ENCODE measurements at places on chromosomes 7 and 10.

GRCh38 chr10:129078346-129078745 is 388.7 kb upstream of the MGMT start:
- DNase-seq, result no peak

DNA sequence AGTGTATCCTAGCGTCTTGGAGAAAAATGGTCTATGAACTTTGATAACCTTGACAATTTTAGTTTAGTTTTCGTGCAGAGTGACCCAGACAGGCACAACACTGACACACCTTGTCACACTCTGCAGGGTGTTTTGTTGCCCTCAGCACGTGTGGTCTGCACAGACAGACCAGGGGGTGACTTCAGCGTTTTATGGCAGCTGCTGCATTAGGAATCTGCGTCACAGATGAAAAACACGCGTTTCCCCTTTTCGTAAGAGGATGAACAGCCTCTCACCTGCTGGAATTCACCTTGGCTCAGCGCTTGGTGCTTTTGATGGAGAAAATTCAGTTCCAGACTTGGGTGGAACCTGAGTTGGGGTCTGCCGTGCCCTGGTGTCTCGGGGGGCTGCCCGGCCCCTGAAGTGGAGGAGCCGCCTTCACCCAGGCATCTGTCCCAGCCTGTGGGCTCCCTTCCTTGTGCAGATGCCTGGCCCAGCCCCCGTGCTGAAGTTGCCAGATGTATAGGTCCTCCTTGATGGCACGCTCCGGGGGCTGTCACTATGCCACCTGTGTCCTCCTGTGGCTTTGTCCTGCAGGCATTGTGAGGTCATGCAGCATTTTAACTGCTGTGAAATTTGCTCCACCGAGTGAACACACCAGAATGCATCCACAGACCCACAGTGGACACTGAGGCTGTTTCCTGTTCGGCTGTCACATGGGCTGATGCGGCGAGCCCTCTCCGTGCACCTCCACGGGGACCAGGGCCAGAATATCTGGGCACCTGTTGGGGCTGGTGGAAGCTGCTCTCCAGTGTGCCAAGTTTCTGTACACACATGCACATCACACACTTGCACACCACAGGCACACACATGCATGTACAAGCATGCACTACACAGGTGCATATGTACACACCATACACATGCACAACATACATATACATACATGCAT is 18.3 kb downstream of the INPP5A start:
- DNase-seq, result no peak

DNA sequence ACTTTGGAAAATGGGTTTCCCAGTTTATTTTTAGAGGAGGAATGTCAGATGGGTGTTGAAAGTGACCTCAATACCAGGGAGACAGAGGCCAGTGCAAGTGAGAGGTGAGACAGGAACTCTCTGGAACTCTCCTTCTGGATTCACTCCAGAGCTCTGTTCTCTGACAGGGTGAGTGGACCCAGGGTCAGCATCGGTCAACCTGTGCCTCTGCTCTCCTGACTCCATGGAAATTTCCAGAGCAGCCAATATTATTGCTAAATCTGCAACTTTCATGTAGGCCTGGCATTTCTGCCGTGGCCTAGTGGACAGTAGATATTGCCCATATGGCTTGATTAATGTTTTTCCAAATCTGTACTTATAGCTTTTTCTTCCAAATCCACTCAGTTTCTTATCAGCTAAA is 20.2 kb downstream of the AKR1C4 start:
- DNase-seq, result no peak

DNA sequence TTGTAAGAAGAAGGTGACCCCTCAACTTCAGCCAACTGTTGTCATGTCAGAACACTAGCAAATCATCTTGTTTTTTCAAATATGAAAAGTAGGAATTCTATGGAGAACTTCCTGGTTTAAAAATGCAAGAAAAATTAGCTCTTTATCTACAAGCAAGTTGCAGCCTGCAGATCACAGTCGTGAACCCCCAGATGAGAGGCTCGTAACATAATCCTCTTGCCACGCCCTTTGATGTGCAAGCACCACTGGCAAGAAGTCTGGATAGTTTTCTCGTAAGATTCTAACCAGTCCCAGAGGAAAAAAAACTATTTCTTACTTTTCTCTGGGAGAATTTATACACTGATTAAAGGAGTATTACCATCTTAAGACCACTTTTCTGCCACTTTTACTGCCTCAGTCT is 132.3 kb downstream of the DPY19L1 start:
- no peak for DNase-seq

DNA sequence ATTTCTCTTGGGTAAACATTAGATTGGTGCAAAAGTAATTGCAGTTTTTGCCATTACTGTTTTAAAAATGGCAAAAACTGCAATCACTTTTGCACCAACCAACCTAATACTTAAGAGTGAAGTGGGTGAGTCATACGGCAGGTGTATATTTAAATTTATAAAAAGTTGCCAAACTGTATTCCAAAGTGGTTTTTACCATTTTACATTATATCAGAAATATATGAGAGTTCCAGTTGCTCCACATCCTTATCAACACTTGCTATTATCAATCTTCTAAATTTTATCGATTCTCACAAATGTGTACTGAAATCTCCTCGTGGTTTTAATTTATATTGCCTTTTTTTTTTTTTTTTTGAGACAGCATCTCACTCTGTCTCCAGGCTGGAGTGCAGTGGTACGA is 3.5 kb upstream of the SCRN1 start:
- no peak for DNase-seq

- no peak for DNase-seq
Observed at GRCh38 chr7:142359694-142360279, 101.9 kb upstream of the PRSS58 start.

- DNase-seq, result no peak
Observed at GRCh38 chr7:134255814-134256213, 60.9 kb downstream of the SLC35B4 start.

GRCh38 chr10:114678820-114679219 is 20.7 kb upstream of the ABLIM1 start:
- no peak for DNase-seq

DNA sequence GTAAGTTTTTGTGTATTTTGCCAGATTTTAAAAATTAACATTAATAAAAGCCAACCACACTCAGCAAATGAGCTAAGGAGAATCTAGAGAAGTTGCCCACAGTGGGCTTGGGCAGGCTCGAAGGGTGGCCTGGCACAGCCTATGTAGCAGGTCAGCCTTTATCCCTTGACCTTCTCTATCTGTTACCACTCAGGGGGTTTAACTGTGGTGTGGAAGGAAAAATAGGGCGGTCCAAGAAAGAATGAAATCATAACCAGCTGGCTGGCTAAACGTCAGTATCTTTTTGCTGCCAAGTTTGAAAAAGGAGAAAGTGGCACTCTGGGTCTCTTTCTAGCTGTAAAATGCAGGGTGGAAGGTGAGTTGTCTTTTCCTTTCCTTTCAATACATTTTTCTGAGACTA is 130.3 kb upstream of the ASAH2 start:
- no peak for DNase-seq

GRCh38 chr10:124007102-124007772 is 86.2 kb downstream of the CHST15 start:
- DNase-seq, result no peak

DNA sequence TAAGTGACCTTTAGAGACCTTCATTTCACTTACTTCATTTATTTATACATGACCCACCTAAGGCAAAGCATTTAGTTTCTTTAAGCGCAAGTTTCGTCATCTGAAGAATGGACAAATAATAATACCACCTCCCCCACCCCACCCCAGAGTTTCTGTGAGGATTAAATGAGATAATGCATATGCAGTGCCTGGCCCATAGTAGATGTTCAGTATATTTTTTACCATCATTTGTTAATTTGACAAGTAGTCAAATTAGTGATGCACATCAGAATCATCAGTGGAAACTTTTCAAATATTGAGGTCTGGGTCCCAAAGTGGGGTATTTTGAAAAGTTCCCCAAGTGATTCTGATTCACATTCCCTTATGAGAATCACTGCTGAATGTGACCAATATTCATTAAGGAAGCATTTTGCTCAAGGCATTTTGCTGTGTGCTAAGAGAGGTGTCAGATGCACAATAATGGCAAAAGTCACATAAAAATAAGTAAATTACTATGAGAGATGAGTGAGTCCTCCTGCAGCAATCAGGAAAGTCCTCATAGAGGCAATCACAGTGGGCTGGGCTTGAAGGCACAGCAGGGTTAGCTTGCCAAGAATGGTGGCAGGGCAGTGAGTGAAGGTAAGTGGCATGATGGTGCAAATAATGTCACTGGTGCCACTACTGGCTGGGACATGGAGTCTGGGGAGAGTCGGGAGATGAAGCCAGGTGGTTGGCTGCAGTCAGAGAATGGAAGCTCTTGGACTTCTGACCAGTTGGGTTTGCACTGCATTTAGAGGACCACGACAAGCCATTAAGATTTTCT is 244.1 kb downstream of the PTEN start:
- DNase-seq, result no peak

DNA sequence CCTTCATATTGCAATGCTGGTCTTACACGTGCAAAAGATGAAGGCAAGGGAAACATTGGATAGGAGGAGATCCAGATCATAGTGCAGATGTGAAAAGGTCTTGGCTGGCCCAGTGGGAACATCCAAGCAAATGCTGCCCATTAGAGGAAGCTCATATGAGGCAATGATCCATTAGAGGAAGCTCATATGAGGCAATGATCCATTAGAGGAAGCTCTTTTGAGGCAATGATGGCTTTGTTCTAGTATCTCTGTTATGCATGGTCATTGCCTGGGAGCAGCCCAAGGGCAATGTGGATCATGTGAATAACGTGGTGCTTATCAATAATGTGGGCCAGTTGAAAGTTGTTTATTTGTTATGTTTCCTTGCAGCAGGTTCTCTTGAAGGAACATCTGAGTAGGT is 37.8 kb downstream of the STEAP4 start:
- DNase-seq, result no peak

DNA sequence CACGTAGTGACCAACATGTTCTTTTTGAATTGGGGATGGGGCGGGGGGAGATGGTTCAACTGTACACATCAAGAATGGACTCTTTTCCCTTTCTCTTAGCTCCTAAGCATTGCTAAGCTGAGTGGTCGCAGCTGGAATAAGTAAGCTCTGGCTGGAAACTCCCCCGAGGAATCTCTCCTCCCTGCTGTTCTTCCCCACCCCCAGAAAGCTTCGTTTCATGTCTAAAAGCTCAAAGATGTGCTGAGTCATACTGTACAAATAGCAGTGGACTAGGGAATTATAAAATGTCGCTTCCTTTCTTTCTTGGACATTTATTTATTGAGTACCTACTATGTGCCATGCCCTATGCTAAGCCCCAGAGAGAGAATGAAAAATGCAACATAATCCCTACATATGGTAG is 191.1 kb upstream of the ADO start:
- no peak for DNase-seq

- no peak for DNase-seq
Observed at GRCh38 chr7:151141855-151142685, 25.4 kb downstream of the GBX1 start.

DNA sequence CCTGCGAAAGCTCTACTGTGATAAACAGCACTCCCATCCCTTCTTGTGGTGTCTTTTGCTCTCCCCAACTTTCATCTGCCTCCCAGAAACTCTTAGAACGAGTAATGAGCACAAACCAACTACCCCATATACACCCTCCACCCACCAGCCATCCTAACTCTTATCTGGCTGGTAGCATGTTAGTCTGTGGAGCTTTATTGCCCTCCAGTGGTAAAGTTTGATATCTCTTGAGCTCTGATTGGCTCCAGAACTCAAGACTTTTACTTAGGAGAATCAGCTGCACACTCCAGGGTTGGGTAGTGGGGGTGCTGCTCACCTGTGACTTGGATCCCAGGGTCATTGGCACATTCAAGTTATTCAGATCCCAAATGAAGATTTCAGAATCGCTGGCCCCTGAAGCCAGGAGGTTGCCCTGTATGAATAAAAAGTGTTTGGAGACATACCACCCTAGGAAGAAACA is 10.9 kb downstream of the SEC31B start:
- peak; percentile 13 for DNase-seq

Measured in stimulated activated CD4-positive, alpha-beta T cell treated with anti-CD3 and anti-CD28 coated beads, Interleukin-2, amount 100 ng/mL, for 24 hours (primary cell).